ENCODE measurements at places on chromosomes 2 and 18. TPM values are rescaled to one million over a fixed set of nuclear protein-coding genes. Genes with fewer than 3 reads are reported as not detected.

VPS4B gene
- 26.6 TPM for total RNA-seq

TUBB8B gene
- total RNA-seq, result not detected

GMCL1 gene
- 7.5 TPM for total RNA-seq

TRIM54 gene
- total RNA-seq, result 56.0 TPM

XRCC5 gene
- total RNA-seq, result 188 TPM

UGT1A3 gene
- not detected for total RNA-seq

HOXD13 gene
- 0.31 TPM for total RNA-seq

TSPYL6 gene
- 0.04 TPM for total RNA-seq

UGT1A10 gene
- total RNA-seq, result not detected

HOXD3 gene
- total RNA-seq, result 3.1 TPM

SP5 gene
- 5.0 TPM for total RNA-seq
